ENCODE measurements at places on chromosomes 1 and 21. TPM values are rescaled to one million over a fixed set of nuclear protein-coding genes. Genes with fewer than 3 reads are reported as not detected.

The SPOCD1 gene
- 12.4 TPM for total RNA-seq

The DISP1 gene
- 4.1 TPM for total RNA-seq

The KRTAP21-1 gene
- total RNA-seq: not detected

The CFHR3 gene
- not detected for total RNA-seq

The DNALI1 gene
- total RNA-seq: 5.9 TPM

The CRNN gene
- not detected for total RNA-seq

The LY9 gene
- total RNA-seq: not detected

The TSPAN1 gene
- total RNA-seq: not detected

The S100A7A gene
- total RNA-seq: not detected

The SUSD4 gene
- 0.29 TPM for total RNA-seq

The BCAN gene
- total RNA-seq: not detected

The SLC6A9 gene
- 8.9 TPM for total RNA-seq

The TNFRSF4 gene
- not detected for total RNA-seq

The SELL gene
- 0.36 TPM for total RNA-seq

The PADI2 gene
- total RNA-seq: 2.9 TPM

The CASQ2 gene
- not detected for total RNA-seq

The CRYAA gene
- not detected for total RNA-seq

The LORICRIN gene
- not detected for total RNA-seq

The HPCA gene
- not detected for total RNA-seq

The GREM2 gene
- not detected for total RNA-seq

The MAP10 gene
- 7.3 TPM for total RNA-seq

The ILDR2 gene
- total RNA-seq: 4.6 TPM

The WNT9A gene
- total RNA-seq: 9.5 TPM

The PGBD5 gene
- total RNA-seq: 0.10 TPM

The LRRC53 gene
- total RNA-seq: not detected

The MYOM3 gene
- under 0.01 TPM for total RNA-seq

The OR2L8 gene
- not detected for total RNA-seq

The USF1 gene
- total RNA-seq: 67.3 TPM

The CD1E gene
- total RNA-seq: not detected

The TMEM52 gene
- total RNA-seq: 0.39 TPM

The NKAIN1 gene
- 2.2 TPM for total RNA-seq

The PLA2G2D gene
- not detected for total RNA-seq

The TAS1R1 gene
- 0.20 TPM for total RNA-seq

The COL9A2 gene
- 0.12 TPM for total RNA-seq

The PTGFRN gene
- total RNA-seq: 76.1 TPM

The TNFRSF1B gene
- not detected for total RNA-seq

The SLC1A7 gene
- total RNA-seq: not detected

The LHX8 gene
- 8.6 TPM for total RNA-seq

The ZNF593OS gene
- total RNA-seq: not detected

The CD1D gene
- 0.36 TPM for total RNA-seq

The IL20 gene
- total RNA-seq: not detected

The VWA1 gene
- total RNA-seq: 5.7 TPM

The GBP1 gene
- 66.7 TPM for total RNA-seq

The CFAP57 gene
- total RNA-seq: 0.10 TPM

The FASLG gene
- not detected for total RNA-seq

The BATF3 gene
- 0.88 TPM for total RNA-seq

The S100A9 gene
- 1.1 TPM for total RNA-seq

The ATP5PO gene
- total RNA-seq: 198 TPM

The FTCD gene
- total RNA-seq: 0.20 TPM

The PAQR6 gene
- 0.12 TPM for total RNA-seq

The CIART gene
- 12.0 TPM for total RNA-seq
